Ascending aorta (tissue), 2 donors: ENCODE measurements at places on chromosomes 3 and 15. TPM values are rescaled to one million over a fixed set of nuclear protein-coding genes. Genes with fewer than 3 reads are reported as not detected.

C3orf49 gene
- total RNA-seq = not detected

GLDN gene
- total RNA-seq = 3.4 TPM

GRCh38 chr15:77508541-77509243, 88.0 kb downstream of the HMG20A start:
- peak; percentile 81 for DNase-seq

- no peak for DNase-seq
Observed at GRCh38 chr3:123129532-123129931, 62.7 kb downstream of the PDIA5 start.
